RWPE2 (cell line): ENCODE measurements at places on chromosomes 7 and 10.

DNA sequence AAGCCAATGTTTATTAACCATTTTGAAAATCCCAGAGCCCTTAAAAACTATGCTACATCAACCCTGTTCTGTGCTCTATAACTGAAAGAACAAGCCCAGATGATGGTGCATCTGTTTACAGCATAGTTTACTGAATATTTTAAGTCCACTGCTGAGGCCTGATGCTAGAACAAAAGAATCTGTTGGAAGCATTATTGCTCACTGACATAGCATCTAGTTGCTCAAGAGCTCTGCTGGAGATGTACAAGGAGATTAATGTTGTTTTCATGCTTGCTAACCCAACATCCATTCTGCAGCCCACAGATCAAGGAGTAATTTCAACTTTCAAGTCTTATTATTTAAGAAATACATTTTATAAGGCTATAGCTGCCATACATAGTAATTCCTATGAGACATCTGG, 181.3 kb upstream of the FEZF1 start:
- DNase-seq = no peak

- DNase-seq = no peak
Measured at GRCh38 chr7:85916016-85916415, 727.7 kb upstream of the GRM3 start.

GRCh38 chr7:151786241-151786640, 90.7 kb downstream of the PRKAG2 start:
- DNase-seq = no peak

- DNase-seq = no peak
Measured at GRCh38 chr7:44853391-44853790, 5.5 kb upstream of the H2AZ2 start.

DNA sequence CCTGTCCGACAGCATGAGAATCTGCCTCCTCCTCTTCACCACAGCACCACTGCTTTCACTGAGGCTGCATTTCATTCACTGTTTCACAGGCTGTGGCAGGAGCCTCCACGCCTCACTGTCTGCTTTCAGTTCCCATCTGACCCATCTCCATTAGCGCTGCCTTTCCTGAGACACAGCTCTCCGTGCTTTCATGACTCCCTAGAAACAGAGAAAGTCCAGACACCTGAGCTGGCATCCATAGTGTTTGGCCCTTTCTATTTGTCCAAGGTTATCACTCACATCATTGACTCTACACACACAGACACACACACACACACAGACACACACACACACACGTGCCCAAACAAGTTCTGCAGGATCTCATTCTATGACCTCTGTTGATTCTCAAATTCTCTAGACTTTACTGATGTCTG, 5.2 kb downstream of the LGI1 start:
- DNase-seq = no peak

DNA sequence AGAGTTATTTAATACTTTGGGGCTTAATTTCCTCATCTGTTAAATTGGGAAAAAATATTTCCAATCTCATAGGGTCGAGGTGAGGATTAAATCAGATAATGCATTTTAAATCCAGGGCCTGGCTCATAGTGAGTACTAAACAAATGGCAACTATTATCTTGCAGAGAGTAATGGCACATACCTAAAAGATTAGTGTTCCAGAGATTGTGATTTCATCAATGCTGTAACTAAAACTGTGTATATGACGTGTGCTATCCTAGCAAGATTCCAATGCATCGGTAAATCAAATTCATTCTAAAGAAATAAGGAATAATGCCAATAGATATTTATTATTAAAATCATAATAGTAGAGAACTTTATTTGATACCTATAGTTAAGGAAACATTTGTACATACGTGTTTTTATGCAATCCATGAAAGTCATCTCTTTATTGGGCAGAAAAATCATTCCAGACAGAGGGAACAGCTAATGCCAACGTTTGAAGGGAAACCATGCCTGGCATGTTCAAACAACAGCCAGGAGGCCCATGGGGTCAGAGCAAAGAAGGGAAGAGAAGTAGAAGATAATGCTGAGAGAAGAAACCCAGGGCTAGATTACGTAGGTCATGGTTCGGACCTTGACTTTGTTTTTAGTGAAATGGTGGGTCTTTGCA, 174.8 kb upstream of the AGR3 start:
- no peak for DNase-seq

DNA sequence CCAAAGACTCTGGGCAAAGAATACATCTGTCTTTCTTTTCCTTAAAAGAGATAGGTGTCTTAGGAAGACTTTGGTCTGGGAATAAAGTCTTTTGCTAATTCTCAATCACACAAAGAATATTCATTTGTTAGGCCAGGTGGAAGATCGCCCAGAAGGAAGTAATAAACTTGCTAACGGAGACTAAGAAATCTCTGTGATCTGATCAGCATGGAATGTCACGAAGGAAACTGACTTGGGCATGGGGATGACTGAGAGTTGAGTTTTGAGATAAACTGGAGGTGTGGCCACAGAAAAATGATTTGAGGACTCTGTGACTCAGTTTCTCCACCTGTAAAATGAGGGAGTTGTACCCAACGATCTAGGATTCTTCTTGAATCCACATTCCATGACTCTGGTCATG, 161.1 kb upstream of the SVIL start:
- DNase-seq = no peak

DNA sequence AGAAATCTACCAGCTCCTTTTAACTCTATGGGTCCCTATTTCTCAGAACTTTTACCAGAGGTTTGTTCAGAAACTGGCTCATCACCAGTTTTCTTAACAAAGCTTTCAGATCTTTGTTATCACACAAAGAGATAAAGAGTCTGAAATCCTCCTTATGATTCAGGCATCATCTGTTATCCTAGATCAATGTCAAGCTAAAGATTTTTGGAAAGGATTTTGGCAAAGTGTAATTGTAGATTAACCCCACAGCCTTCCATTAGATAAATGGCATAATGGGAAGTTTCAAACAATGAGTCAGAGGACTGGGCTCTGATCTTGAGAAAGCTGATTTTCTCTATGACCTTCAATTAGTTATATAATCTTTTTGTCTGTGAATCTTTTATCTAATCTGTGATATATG, 192.2 kb downstream of the NXPH1 start:
- DNase-seq = no peak

GRCh38 chr10:102230861-102231356, 4.8 kb downstream of the ELOVL3 start:
- no peak for DNase-seq

DNA sequence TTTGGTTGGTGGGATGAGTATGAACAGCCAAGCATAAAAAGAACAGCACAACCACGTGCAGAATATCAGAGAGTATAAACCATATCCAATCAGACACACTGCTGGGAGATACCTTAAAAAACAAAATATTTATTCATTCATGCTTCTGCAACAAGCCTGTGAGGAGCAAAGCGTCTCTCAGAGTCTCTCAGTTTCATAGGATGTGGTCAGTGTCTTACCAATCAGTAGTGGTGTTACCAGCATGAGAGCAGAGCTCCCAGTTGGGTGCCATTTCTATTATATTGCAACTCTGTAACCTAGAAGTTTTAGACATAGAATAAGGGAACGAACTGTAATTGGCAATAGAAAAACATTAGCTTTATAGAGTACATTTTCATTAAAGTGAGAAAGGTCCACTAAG, 445.9 kb upstream of the LRRN3 start:
- no peak for DNase-seq

DNA sequence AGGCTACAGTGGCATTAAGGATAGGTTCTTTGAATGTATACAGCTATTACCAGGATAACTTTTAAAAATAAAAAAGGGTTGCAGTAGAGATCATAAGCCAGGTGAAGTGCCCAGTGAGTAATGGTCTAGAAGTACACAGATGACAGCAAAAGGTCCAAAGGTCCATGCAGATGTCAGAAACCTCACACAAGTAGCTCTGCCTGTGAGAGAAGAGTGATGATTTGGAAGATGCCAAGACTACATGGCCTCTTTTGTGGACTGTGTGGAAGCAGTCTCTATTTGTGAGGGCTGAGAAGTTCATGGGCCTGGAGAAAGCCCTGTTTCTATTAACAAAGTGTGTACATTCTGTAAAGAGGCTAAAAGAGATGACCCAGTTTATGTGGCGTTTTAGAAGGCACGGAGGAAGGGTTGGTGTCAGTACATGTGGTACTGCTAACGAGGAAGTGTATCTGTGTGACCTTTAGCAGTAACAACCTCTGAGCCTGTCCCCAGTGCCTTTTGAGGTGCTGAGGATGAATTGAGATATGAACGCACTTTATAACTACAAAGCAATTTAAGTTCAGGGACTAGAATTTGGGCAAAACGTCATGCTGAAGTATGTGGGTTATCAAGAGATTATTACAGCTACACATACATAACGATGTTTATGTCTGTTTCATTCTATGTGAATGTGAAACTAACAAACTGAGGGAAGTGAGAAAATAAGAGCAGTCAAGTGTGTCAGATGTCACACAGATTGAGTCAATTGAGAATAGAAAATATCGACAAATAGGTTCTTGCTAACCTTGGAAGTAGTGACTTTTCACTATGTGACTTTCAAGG, 7.6 kb downstream of the CYCS start:
- no peak for DNase-seq

- DNase-seq = no peak
Measured at GRCh38 chr7:36312064-36312914, 77.4 kb upstream of the ANLN start.

- no peak for DNase-seq
Measured at GRCh38 chr10:86611386-86611785, 43.0 kb upstream of the OPN4 start.

GRCh38 chr10:75019370-75019769, 92.1 kb upstream of the SAMD8 start:
- DNase-seq = no peak

GRCh38 chr10:122551450-122551849, 9.1 kb upstream of the DMBT1 start:
- DNase-seq = no peak

DNA sequence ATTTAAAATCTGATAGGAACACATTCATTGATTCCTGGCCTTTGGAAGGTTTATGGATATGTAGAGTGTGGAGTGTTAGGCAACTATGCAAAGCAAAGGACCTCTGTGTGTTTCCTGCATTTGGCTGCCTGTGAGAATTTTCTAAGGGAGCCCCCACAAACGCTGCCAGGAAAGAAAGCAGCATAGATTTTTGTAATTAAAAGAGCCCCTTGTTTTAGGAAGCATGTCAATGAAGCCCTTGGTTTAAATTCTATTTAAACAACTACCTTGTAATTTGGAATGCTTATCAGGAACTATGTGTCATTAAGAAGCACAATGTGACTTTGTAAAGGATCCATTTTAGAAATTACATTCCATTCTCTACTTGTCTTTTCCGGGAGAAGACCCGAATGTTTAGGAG, 742.5 kb downstream of the NXPH1 start:
- DNase-seq = no peak

- no peak for DNase-seq
Measured at GRCh38 chr10:52216852-52217251, 97.2 kb upstream of the DKK1 start.

DNA sequence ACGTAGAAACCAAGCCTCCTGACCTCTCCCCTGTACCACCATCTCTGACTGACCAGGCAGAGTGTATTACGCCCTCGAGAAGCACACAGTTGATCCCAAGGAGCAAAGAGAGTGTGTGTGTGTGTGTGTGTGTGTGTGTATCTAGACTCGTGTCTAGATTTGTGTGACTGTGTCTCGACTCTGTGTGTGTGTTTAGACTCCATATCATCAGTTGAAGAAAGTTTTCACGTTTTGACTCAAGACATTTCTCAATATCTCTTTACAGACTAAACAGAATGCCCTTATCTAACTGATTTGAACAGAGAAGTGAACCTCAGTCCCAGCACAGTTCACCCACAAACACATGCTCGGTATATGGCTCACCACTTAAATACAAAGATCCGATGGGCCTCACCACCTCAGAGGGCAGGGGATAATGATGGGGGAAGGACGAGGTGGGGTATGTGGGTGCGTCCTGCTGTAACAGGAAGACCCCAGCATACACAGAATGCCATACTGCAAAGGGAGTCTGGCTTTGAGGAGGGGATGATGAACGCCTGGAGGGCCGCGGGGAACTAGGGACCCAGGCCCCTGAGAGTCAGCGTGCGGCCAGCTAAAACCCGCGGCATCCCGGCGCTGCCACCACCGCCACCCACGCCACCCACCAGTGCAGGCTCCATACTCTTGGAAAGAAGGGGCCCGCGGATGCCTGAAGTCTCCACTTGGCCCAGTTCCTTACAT, 780 bp downstream of the ALDH18A1 start:
- no peak for DNase-seq

GRCh38 chr7:132275416-132276233, 300.6 kb downstream of the PLXNA4 start:
- no peak for DNase-seq

DNA sequence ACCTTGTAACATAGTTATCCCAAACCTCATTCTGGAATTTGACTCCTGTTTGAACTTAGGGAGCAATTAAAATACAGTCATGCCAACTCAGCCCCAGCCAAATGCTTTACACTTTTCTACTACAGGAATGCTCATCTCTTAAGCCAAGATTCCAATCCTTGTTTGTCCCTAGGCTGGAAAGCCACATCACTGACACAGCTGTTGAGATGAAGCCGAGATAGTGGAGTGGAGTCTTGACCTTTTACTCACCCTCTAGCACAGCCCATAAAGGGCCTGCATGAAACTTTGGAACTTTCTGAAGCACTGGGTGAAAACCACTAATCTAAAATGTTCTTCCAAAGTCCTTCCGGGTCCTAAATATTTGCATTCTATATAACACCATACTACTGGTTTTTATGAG, 247.3 kb downstream of the ETV1 start:
- DNase-seq = no peak

DNA sequence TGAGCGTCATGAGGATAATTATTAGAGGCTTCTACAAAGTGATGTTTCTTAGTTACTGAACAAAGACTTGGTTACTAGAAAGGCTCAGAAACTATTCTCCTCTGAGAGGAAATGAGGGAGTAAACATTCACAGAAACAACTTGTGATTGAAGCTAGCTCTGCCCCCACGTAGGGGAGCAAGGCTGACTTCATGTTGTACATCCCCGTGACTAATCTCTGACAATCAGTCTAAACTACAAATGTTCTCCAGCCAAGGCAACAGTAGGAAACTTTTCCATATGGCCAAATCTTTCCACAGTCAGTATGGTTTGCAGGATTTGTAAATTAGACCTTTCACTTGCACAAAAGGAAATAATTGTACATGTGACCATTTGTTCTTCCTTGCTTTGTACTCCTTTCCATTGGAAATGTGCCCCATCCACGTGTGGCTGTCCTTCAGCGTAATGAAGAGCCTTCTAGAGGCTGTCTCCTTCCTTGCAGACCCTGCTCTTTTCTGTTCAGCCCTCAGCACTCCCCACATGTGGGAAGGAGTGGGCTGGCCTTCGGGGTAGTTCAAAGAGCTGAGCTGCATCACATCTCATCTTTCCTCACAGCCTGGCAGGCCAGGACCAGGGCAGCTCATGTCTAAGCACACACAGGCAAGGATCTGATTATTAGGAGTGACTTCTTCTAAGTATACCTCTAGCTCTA, 93.5 kb downstream of the PCGF5 start:
- DNase-seq = no peak

- no peak for DNase-seq
Measured at GRCh38 chr7:53743697-53744402, 708.4 kb downstream of the POM121L12 start.

- no peak for DNase-seq
Measured at GRCh38 chr10:44659320-44659719, 251.8 kb upstream of the TMEM72 start.

- peak; percentile 46 for DNase-seq
Measured at GRCh38 chr7:6636741-6637543, at the start of gene ZNF316. Gene ZNF316, plus strand, starts transcription at chr7:6637318. Its CDS starts 5,092 bp downstream, at chr7:6642410.

GRCh38 chr7:36369171-36369570, 20.5 kb upstream of the ANLN start:
- DNase-seq = no peak
